Mammary microvascular endothelial cell (primary cell): ENCODE measurements at places on chromosomes 11 and 22. TPM values are rescaled to one million over a fixed set of nuclear protein-coding genes. Genes with fewer than 3 reads are reported as not detected.

The TUT1 gene
- total RNA-seq = 12.6 and 15.8 TPM in 2 replicates

The DEPDC7 gene
- 0.39 TPM in 1 of 2 replicates, not detected in the other for total RNA-seq

The ZNRF3 gene
- total RNA-seq = 4.9 and 5.1 TPM in 2 replicates

The WNT11 gene
- total RNA-seq = not detected in 2 replicates

The ENTHD1 gene
- total RNA-seq = not detected in 2 replicates

The SERPIND1 gene
- total RNA-seq = 6.1 and 7.6 TPM in 2 replicates
